ENCODE measurements at places on chromosomes 1 and 21.
A peak's percentile ranks its signal among the peaks of the same experiment; 100 is the strongest.

DNA sequence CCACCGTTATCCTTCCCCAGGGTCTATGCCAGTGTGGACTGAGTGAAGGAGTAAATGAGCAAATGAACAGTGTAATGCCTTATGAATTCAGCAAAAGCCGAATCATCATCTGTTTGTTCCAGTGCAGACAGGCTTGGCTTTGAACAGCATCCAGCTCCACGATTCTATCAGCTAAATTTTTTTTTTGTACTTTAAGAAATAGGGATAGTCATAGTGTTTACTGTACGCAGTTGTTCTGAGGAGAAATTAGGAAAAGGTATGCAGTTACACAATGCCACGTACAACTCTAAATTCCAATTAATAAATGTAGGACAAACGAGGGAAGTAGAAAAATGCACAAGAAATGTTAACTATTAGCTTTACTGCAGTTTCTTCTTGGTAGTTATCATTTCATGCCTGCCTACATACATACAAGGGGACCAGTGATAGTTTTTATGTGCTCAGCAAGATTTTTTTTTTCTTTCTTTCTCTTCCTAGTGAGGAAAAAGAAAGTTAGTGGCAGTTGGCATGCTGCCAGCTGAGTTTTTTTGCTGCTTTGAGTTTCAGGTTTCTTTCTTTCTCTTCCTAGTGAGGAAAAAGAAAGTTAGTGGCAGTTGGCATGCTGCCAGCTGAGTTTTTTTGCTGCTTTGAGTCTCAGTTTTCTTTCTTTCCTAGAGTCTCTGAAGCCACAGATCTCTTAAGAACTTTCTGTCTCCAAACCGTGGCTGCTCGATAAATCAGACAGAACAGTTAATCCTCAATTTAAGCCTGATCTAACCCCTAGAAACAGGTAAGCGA lies at the start of gene IFI44L:
Gene IFI44L (plus strand): TSS at position 646 of the 777 bp plus-strand sequence. CDS start 7,468 bp downstream, outside the sequence.
- no peak for DNase-seq

DNA sequence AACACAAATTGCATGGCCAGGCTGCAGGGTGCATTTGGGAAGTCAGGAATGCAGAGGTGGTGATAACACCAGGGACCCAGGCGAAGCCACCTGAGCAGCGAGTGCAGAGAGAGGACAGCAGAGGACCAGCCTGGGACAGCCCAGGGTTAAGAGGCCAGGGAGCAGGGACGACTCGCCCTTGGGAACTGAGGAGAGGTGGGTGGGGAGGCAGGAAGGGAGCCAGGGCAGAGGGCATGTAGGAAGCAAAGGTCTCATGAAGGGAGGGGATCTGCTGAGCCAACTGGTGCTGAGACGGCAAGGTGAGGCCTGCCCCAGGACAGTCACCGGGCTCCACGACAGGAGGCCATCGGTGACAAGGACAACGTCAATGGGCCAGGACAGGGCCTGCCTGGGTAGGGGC lies 16.4 kb downstream of the KIF17 start:
- no peak for DNase-seq

- DNase-seq: no peak
Measured at GRCh38 chr1:4549930-4550329, 104.5 kb upstream of the AJAP1 start.

DNA sequence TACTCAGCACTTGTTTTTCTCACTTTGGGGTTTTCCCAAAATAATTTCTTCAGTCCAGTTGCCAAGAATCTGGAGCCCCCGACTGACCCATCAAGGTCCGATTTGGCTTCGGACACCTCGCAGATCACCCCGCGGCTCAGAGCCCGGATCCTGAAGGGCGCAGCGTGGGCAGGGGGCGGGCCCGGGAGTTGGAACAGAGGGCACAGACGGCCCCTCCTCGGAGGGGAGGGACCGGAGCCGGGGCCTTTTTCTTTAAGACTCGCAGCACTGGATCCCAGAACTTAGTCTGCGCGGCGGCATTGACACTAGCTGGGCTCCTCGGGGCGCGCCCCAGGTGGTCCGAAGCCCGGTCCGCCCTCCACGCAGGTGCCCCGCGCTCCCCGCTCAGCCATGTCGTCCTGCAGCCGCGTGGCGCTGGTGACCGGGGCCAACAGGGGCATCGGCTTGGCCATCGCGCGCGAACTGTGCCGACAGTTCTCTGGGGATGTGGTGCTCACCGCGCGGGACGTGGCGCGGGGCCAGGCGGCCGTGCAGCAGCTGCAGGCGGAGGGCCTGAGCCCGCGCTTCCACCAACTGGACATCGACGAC lies at the start of gene CBR3:
Gene CBR3 (plus strand): TSS at position 277 of the 588 bp plus-strand sequence. CDS start 114 bp downstream, at position 391.
- DNase-seq: peak; percentile 67

DNA sequence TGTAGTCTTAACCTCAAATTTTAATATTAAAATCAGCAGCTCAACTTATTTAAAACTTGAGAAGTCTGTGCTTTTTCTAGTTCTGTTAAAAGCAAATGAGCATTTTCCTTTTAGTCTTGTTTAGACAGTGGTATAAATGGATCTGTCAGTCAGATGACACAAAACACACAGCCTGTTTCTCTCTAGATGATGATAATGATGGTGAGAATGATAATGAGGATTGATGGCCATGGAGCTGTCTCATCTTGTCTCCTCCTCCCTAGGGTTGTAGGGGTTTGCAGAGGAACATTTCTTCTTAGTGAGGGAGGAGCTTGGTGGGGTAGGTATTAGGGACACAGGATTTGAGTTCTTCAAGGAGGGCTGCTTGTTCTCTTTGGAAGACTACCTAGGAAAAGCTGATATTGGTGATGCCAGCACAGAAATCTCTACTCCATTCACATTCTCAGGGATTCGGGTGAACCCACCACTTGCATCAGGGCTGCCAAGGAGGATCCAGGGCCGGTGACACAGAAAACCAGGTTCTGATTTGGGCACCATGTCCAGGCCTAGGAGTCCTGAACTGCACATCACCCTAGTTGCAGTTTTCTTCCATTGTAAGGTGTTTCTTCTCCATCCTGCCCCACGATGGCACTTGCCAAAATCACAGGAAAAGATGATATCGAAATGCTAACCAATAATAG lies 147.6 kb downstream of the RHOU start:
- DNase-seq: no peak

- no peak for DNase-seq
Measured at GRCh38 chr1:54284781-54285529, 85.0 kb downstream of the MRPL37 start.

GRCh38 chr1:113205980-113206766 lies 133.2 kb downstream of the LRIG2 start:
- no peak for DNase-seq

- no peak for DNase-seq
Measured at GRCh38 chr1:230768903-230769570, 21.8 kb downstream of the CAPN9 start.

- DNase-seq: no peak
Measured at GRCh38 chr1:209409780-209410179, 173.7 kb upstream of the CAMK1G start.

DNA sequence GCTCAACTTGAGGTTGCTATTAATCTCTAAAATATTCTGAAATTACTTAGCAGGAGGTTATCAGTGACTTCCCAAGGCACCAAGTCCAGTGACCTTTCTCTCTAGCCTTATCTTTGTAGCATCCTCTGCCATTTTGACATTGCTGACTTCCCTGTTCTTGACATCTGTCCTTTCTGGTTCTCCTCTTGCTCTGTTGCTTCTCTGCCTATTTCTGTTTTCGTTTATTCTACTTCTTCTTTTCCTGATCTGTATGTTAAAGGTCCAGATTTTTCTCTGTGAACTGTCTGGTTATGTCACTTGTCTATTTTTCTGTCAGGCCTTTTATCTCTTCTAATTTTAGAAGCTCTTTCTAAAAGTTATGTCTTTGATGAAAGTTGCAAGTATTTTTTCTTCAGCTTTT lies 178.8 kb downstream of the VPS13D start:
- DNase-seq: no peak

GRCh38 chr1:41767534-41768525 lies 150.9 kb downstream of the HIVEP3 start:
- no peak for DNase-seq

- DNase-seq: no peak
Measured at GRCh38 chr1:158730453-158730852, 9.9 kb upstream of the OR6K3 start.

- DNase-seq: no peak
Measured at GRCh38 chr1:163981500-163982030, 577.4 kb upstream of the PBX1 start.

DNA sequence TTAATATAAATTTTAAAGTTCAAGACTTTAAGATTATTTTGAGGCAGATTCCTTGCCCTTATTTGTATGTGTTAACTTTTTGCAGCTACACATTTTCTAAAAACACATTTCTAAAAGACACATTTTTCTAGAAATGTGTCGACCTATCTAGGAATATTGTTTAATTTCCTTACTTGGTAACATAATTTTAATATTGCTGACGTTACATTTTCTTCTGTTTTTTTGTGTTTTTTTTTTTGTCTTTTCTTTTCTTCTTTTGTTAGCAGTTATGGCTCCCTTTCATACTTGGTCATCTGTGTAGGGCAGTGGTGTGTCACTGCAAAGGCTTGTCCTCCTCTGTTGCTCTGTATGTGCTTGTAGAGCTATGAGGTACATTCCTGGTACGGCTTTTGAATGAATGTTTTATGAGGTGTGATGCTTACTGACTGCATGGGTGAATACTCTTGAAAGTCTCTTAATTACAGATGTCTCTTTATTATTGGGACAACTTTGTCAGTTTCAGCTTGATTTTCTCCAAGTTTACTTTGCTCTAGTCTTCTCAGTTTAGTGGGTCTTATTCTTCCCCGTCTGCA lies 30.1 kb downstream of the LRRC8D start:
- DNase-seq: no peak

DNA sequence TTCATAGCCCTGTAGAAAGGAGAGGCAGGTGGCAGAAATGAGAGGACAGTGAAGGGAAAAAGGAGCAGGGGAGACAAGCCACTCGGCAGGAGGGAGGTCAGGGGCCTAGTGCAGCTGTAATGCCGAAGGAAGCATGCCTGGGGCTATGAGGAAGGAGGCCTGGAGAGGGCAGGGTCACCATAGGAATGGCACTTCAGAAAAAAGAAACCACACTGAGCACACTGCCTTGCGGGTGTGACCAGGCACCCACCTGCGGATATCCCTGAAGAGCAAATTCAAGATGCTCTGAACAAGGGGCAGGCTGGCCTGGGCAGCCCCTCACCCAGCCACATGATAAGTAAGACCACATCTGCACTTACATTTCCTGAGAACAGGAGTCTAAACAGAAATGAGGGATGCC lies 104.7 kb downstream of the JAK1 start:
- DNase-seq: peak; percentile 34

- DNase-seq: peak; percentile 39
Measured at GRCh38 chr1:84698151-84699110, 8.2 kb upstream of the SSX2IP start.

DNA sequence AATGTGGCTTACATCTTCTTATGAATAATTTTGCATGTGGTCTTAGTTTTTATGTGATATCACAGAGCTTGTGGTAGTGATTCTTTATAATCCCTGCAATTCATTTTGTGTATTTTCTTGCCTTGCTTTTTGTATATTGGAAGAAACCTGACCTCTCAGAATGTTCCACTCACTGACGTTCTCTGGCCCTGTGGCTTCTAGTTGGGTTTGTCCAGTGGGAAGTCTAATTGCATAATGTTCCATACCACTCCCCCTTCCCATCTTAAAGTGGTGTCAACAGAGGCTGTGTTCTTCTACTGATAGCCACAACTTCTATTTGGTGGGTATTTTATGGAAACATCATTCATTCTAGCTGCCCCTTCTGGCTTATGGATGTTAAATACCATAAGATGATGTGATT lies 225.3 kb downstream of the BACH1 start:
- DNase-seq: no peak

DNA sequence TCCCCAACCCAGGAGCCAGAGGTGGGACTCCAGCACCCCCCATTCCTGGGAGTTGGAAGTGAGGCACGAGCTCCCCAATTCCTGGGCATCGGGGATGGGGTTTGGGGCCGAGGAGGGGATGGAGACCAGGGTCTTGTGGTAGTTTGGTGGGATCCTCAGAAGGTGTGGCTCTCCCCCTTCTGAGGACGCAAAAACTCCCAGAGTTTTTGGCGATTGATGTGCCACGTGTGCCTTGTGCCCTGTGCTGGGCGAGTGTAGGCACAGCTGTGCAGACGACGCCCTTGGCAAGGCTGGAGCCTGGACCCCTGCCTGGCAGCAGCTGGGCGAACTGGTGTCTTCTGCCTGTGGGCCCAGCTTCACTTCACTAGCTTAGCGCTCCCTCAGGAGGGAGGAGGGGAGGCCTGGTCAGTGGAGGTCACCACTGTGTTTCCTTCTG lies 2.6 kb downstream of the GUK1 start:
- no peak for DNase-seq

- peak; percentile 68 for DNase-seq
Measured at GRCh38 chr1:15501208-15502032, 22.6 kb downstream of the CASP9 start.

- DNase-seq: no peak
Measured at GRCh38 chr1:174401075-174401474, 46.7 kb upstream of the GPR52 start.

- no peak for DNase-seq
Measured at GRCh38 chr1:228241259-228241658, 33.4 kb downstream of the OBSCN start.

- no peak for DNase-seq
Measured at GRCh38 chr1:7560601-7561181, 210.4 kb upstream of the VAMP3 start.

DNA sequence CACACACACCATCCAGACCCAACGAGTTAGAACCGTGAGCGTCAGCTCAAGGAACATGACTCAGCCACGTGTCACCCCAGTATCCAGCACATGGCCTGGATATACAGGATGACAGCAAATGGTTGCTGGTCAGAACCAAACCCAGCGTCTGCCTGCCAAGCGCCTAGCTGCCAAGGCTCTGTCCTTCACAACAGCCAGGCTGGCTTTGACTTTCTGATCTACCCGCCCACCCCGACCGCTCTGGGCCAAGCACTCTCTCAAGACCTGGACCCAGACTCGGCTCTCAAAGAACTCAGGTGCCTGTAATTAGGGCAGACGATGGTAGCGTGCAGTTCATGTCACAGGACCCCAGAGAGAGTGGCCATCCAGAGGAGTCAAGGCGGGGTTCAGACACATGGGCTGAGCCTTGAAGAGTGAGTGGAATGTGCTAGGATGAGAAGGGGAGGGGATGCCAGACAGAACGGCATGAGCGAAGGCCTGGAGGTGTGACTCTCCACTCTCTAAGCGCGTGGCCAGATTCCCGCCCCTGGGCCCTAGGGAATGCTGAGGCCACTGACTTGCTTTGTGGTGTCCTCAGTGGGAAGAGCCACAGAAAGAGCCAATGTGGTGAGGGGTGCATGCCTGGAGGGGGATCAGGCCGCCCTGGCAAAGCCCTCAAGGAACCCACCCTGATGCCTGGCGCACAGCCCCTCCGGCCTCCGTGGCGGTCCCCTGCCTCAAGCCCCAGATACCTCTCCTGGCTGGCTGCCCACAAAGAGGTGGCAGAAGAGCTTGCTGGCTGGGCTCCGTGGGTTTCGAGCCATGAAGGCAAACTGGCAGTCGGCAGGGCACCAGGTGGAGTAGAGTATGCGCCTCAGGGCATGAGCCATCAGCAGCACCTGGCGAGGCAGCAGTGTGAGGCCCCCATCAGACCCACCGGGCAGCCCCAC lies 7.0 kb downstream of the SH2D5 start:
- DNase-seq: no peak

GRCh38 chr1:200856716-200857357 lies 15.9 kb upstream of the GPR25 start:
- no peak for DNase-seq

GRCh38 chr21:44005593-44005992 lies 6.5 kb upstream of the TRAPPC10 start:
- DNase-seq: no peak
